Esophagus muscularis mucosa (tissue), 4 donors: ENCODE measurements at places on chromosomes 7 and 10. TPM values are rescaled to one million over a fixed set of nuclear protein-coding genes. Genes with fewer than 3 reads are reported as not detected.
A peak's percentile ranks its signal among the peaks of the same experiment; 100 is the strongest.

GRCh38 chr7:2452643-2453270, 23.4 kb downstream of the GRIFIN start:
- no peak for DNase-seq

GRCh38 chr10:100022403-100022802, 12.7 kb upstream of the DNMBP start:
- no peak for DNase-seq

DNA sequence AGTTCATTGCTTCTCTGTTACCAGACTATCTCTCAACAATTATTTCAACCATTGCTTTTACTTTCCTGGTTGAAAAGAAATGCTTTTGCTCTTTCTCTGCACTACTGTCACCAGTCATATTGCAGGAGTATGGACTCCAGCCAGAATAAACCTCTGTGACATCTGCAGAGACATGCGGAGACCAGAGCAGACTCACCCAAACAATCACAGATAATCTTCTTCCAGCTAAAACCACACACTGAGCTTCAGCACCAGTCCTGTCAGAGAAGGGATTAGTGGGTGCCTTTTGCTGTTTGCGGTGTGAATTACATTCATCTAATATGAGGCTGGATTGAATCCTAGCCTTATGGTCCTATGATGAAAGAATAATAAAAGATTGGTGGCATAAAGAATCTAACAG, 258.6 kb downstream of the CNTNAP2 start:
- no peak for DNase-seq

- no peak for DNase-seq
These were observed 1307.7 kb upstream of the LRRTM3 start for GRCh38 chr10:65618126-65618525.

DNA sequence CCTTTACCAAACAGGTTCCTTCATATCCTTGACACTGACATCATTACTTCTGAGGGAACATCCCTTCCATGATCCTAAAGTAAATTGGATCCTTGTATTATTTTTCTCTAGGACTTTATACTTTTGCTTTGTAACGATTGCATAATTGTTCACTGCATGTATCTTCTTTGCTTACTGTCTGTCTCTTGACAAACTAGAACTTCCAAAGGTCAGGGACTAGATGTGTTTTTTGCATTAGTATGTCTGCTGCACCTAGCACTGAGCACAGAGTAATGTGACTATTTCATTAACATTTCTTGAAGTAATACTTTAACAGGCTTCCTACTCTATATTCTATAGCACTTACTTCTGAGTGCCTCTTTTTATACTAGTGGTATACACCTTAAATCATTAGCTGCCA, 976.6 kb upstream of the SORCS1 start:
- DNase-seq: no peak

GRCh38 chr7:100372256-100372655, 1.0 kb upstream of the PILRA start:
- DNase-seq: no peak

DNA sequence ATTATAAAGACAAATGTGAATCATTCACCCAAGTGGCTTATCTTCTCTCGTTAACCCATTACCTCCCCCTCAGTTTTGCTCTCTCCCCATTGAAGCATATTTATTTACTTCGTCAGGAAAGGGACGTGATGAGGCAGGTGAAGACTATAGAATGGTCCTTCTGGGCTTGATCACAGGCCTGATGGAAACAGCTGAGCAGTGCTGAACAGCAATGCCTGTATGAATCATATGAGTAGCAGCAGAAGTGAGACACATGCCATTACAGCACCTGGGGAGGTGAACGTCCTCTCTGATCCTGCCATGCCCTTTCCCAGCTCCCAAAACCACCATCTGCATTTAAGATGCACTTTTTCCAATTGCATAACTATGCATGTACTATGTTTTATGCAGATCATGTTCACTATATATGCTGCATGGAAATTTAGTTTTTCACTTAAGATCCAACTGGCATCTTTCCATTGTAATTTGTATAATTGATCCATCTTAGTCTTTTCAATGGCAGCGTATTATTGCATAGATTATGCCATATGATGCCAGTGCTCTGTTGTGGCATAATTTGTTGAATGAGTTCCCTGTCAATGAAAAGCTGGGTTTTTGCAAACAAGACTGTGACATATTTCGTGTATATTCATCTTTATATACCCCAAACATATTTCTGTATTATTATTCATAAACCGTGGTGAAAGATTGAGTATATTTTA, 105.3 kb downstream of the CXCL12 start:
- no peak for DNase-seq

GRCh38 chr10:93085272-93085859, 11.7 kb downstream of the CYP26A1 start:
- DNase-seq: peak; percentile 53

The ANKRD26 gene
- total RNA-seq: 5.0 TPM
